Activated naive CD4-positive, alpha-beta T cell treated with Interleukin-2 at 50 U/mL for 16 hours (primary cell): ENCODE measurements at places on chromosomes 16 and 17.

GRCh38 chr16:84548971-84549844 lies 44.7 kb upstream of the MEAK7 start:
- DNase-seq: peak; percentile 56

DNA sequence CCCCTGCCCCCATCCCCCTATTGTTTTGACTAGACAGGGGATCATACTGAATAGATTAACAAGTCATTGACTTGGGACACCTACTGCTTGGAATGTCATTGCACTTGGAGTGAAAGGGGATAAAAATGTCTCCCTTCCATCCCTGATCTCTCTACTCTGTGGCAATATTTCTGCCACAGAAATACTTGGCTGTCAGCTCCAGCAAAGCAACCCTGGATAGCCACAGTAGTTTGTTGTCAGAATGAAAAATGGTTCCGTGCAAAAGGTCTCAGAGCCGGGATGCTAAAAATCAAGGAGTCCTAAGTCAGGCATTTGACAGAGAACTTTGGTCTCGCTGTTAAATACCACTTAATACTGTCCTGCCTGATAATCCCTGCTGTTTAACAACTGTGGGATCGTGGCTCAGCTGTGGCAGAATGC lies 722.0 kb upstream of the SOX9 start:
- DNase-seq: no peak

GRCh38 chr17:55769625-55770000 lies 18.8 kb downstream of the PCTP start:
- no peak for DNase-seq

DNA sequence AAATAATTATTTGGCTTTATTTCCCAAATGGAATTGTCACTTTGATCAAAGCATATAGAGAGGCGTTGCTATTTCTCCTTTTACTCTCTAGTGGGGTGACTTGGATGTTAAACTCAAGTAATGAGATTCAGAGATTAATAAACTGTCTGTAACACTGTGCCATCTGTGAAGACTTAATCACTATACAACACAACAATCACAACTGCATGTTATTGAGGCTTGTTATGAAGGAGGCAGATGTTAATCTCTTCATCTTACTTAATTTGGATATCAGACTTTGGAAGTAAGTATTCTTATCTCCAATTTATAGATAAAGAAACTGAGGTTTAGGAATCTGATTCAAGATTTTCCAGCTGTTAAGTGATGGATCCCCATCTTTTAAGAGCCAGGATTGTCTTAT lies 132.5 kb downstream of the CNTNAP4 start:
- DNase-seq: no peak

DNA sequence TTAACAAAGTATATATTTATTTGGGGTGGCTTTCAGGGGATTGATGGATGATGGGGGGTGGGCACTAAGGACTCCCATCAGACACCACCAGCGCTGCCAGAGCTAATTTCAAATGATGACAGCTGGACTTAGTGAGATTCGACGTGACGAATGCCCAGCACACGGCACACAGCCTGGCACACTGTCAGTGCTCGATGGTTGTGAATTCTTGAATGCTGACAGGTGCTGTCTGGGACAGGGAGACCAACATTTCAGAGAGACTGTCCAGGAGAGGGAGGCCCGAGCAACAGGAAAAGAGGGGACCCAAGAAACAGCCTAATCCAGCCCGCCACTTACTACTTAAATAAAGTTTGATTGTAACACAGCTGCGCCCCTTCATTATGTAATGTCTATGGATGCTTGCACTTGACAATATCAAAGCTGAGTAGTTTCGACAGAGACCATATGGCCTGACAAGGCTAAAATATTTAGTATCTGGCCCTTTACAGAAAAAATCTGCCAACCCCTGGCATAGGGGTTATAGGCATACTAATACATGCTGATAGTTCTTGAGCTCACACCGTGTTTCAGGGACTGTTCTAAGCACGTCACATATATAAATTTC lies 6.2 kb upstream of the MPRIP start:
- no peak for DNase-seq

- no peak for DNase-seq
Observed at GRCh38 chr16:78505036-78505435, 405.6 kb downstream of the WWOX start.

DNA sequence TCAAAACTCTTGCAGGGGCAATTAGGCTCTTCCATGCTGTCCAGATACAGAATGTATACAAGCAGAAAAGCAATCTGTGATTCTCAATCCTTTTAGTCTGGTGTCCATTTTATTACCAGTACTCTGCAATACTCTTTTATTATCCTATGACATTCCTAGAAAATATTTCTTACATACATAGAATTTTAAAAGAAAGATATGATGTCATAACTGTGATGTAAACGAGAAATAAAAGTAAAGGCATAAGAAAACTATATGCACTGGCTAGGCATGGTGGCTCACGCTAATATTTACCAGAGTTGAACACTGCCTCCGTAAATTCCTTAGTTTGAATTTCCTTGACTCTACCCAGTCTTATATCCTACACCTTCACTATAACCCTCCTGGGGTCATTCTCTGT lies 55.0 kb downstream of the EFCAB5 start:
- no peak for DNase-seq

- DNase-seq: no peak
Observed at GRCh38 chr17:65902155-65902554, 289.8 kb downstream of the CEP112 start.

DNA sequence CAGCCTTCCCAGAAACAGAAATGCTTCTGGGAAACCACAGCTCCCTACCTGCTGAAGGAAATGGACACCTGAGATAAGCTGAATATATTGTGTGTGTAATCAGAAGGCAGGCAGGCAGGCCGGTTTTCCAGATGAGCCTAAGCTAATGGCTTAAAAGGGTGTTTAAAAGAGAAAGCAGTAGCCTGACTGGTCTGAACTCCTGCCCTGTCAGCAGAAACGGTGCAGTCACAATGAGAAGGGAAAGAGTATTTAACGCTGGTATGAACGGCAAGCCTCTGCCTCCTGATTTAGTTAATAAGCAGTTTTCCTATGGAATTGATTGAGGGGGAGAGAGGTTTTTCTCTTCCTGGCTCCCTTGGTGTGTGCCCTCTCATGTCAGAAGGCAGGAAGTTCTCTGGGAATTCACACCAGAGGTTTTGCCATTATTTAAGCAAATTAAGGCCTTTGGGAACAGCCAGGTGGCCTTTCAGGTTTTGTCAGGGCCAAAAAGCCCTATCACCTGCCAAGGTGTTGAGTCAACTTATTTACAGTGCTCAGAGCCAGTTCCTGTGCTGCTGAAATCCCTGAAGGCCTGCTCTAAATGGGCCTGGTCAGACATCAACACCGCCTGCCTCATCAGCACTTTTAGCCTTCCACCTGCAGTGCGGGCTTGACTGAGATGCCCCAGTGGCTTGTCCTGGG lies 41.6 kb downstream of the CDH1 start:
- DNase-seq: no peak
